ENCODE measurements at places on chromosomes 1 and 21. TPM values are rescaled to one million over a fixed set of nuclear protein-coding genes. Genes with fewer than 3 reads are reported as not detected.

GRCh38 chr1:94092210-94092613 is 28.7 kb downstream of the ABCA4 start:
- peak; percentile 42 for DNase-seq

DNA sequence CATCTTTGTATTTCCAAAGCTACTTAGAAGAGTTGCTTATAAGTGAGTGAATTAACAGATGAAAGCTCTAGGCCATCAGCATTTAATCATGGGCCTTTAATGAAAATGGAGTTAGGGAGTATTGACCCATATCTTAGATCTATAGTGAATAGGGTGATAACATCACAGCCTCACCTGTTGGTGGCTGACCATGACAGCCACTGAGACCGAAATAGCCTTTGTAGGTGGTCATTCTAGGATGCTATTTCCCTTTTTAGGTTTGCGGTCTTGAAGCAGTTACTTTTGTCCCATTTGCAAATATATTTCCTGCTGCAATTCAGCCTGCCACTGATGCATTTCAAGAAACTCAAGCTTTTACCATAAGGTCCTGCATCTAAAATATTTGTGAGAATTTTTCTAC is 410.1 kb upstream of the LYPLAL1 start:
- DNase-seq, result no peak

MTARC1 gene
- not detected for total RNA-seq

MAN1C1 gene
- total RNA-seq, result 2.8 TPM

DNA sequence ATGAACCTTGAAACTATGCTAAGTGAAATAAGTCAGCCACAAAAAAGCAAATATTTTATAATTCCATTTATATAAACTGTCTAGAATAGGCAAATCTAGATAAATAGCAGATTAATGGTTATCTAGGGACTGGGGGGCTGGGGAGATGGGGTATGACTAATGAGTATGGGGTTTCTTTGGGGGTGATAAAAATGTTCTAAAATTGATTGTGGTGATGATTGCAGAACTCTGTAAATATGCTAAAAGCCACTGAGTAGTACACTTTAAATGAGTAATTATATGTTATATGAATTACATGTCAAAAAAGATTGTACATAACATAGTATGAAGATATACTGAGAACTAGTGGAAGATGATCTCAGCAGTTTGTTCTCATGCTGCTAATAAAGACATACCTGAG is 675.0 kb downstream of the KIF26B start:
- no peak for DNase-seq

GRCh38 chr1:188070848-188071247 is 1242.1 kb downstream of the PLA2G4A start:
- no peak for DNase-seq

DNA sequence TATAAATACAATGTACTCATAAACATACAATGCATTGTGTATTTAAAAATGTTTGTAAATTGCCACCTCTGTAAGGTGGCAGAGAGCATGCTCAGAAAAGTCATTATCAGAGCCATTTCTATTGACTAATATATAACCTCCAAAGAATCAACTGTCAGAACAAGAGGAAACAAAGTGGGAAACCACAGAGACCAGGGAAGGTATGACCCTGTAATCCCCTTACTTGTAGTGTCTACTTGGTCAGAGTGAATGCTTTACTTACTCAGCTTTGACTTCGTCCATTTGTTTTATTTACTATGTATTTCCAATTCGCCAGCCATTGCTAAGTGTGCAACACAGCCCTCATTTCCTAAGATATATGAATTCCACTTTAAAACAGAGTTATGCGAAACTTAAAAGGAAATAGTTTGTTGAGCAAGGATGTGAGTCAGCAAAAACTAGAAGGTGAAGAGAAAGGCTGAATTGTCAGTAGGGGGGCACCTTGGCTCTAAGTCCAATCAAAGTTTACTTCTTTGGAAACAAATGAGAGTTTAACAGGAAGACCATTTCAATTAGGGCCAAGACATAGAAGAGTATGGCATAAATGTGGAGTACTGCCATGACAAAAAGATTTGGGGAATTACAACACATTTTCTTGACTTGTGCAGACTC is 671.7 kb upstream of the PTBP2 start:
- DNase-seq, result no peak

CFHR1 gene
- not detected for total RNA-seq

GRCh38 chr21:16751695-16752474 is 761.0 kb upstream of the CXADR start:
- DNase-seq, result no peak

GRCh38 chr1:170273291-170274130 is 127.8 kb downstream of the NTMT2 start:
- DNase-seq, result no peak
